ENCODE measurements at places on chromosomes 5 and 9.

DNA sequence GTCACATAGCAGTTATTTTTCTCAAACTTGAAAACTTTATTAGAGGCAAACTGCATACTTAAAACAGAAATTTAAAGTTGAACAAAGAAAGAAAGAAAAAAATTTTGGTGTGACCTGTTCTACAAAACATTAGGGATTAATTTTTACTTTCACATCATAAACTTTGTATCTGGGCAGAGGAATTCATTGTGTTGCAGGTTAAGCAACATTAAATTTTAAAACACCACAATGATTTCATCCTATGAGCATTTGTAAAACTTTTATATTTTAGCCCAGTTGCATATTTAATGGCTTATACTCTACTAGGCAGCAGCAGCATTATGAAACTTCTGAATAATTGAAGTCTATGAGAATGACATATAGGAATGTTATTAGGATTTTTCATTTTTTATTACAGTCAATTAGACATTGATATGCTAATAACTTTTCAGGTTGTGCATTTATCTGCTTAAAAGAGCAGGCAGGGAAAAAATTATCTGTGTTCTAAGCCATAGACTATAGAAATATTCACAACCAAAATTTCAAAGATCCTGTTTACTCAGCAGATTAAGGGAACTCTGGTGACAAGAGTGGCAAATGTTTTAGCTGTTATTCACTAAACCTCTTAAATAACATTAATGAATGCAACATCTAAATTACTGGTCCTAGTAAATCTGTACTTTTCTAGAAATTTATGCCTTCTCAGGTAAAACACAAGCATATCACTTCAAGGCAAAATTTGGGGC, 1088.5 kb upstream of the CDH6 start:
- DNase-seq, result no peak

GRCh38 chr5:77743181-77743580, 33.0 kb downstream of the TBCA start:
- DNase-seq, result no peak

DNA sequence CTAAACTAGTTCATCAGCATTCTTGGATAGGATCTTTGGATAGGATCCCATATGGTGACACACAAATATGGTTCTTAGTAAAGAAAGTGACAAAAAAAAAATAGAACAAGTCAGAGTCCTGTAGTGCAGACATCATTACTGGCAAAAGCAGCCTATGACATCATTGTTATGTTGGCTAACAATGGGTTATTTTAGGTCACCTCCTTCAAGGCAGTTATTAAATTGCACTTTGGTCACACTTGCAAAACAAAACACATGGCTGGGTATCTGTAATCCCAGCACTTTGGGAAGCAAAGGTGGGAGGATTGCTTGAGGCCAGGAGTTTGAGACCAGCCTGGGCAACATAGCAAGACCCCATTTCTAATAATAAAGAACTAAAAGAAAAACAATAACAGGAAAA, 185.9 kb downstream of the KIAA0825 start:
- DNase-seq, result no peak

- DNase-seq, result no peak
Observed at GRCh38 chr5:106380736-106381135, 1290.0 kb downstream of the EFNA5 start.

DNA sequence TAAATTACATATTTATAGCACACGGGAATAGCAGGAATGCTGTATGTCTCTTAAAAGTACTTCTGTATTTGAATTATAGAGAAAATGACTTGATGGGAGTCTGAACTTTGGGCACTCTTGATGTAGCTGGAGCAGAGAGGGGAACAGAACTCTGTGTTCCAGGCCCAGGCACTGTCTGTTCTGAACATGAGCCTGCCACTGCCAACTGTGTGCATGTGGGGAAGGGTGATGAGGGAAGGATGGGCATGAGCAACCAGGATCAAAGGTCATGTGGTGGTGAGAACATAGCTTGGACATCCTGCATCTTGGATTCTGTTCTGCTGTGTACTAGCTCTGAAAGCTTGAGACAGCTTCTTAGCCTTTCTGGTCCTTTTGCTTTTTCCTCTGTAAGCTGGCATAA, 16.4 kb upstream of the ZBED3 start:
- DNase-seq, result no peak

GRCh38 chr5:120415985-120416384, 48.1 kb upstream of the PRR16 start:
- no peak for DNase-seq

DNA sequence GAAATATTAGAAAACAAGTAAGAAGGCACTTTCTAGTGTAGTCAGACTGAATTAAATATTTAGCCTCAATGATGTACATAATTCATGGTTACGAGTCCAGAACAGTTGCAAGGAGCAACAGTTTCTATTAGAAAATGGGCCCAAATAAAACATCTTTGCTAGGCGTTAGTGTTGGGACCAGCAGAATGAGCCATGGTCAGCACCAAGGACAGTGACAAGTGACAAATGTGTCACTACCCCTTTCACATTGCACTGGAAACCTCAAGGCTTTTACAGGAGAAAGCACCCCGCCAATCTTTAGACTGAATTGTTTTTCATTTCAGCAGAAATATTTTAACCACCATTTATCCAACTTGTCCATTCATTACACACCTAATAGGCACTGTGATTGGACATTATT, 301.3 kb upstream of the ADCY2 start:
- DNase-seq, result no peak

- no peak for DNase-seq
Observed at GRCh38 chr9:34566322-34566721, 23.2 kb downstream of the CNTFR start.

- DNase-seq, result no peak
Observed at GRCh38 chr5:177429248-177430040, 3.0 kb downstream of the GRK6 start.

GRCh38 chr5:147617191-147617606, 107.3 kb upstream of the DPYSL3 start:
- DNase-seq, result no peak

DNA sequence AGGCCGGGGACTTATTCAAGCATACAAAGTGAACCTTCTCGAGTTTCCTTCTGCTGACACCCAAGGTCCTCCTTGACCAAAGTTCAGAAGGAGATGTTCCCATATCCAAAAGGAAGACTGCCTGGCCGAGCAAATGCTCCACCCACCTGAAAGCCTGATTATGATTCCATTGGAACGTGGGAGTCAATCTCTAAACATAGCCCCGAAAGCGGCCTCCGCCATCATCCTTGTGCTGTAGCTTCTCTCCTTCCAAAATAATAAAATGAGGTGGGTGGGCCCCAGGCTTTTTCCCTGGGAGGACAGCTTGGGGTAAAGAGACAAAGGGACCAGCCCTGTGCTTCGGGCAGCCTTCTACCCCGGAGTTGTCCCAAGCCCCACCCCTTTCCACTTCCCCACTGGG, 355.6 kb upstream of the SLC30A5 start:
- DNase-seq, result no peak

DNA sequence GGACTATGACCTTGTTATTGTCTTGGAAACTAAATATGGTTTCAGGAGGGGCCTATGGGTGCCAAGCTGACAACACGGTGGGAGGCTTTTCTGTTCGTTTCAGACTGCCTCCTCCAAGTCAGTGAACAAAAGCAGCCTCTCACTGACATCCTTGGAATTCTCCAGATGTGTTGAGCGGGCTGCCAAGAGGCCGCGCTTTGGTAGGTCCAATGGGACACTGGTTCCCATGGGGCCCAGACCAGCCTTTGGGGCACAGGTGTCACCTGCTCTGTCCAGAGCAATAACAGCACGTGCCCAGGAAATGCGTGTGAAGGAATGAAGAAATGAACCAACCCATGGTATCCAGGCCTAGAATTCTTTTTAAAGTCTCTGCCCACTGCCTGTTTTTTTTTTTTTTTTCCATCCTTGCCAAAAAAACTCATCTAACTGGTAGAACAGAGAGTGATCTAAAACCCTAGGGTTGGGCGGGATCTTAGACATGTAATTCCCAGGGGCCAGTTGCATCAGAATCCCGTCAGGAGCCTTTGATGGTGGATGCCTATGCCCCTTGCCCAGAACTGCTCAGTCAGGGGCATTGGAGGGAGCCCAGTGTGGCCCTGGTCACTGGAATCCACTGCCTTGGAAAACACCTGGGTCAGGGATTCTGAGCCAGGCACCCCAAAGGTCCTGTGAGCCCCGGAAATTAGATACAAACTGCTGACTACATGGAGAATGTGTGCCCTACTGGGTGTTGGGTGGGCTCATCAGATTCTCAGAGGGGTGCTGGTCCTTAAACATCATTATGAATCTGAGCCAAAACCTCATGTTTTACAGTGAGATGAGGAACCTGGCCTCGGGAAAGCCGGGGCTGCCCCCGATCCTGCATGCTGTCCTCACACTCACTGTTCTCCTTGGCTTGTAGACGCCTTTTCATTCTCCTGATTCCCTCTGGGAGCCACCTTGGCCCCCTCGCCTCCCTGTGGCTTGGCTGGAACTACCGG, 60.1 kb downstream of the GTF3C4 start:
- no peak for DNase-seq

DNA sequence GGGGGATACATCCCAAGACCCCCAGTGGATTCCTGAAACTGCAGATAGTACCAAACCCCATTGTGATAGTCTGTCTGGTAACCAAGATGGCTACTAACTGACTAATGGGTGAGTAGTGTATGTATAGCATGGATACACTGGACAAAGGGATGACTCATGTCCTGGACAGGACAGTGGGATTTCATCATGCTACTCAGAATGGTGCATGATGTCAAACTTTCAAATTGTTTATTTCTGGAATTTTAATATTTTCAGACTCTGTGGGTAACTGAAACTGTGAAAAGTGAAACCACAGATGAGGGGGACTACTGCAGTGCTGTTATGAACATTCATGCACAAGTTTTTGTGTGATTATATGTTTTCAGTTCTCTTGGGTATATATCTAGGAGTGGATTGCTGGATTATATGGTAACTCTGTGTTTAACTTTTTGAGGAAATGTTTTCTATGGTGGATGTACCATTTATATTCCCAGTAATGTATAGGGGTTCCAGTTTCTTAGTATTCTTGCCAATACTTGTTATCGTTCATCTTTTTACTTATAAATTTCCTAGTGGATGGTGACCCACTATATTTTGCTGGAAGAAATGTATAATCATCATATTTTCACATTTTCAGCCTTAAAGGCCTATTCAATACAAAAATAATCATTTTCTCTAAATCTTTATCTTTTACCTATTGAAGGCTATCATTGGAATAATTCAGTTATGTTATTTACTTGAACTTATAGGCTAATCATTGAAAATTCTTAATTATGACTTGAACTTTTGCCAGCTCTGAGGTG, 140.9 kb downstream of the NR3C1 start:
- no peak for DNase-seq

- DNase-seq, result no peak
Observed at GRCh38 chr5:120017513-120017912, 388.2 kb downstream of the FAM170A start.

DNA sequence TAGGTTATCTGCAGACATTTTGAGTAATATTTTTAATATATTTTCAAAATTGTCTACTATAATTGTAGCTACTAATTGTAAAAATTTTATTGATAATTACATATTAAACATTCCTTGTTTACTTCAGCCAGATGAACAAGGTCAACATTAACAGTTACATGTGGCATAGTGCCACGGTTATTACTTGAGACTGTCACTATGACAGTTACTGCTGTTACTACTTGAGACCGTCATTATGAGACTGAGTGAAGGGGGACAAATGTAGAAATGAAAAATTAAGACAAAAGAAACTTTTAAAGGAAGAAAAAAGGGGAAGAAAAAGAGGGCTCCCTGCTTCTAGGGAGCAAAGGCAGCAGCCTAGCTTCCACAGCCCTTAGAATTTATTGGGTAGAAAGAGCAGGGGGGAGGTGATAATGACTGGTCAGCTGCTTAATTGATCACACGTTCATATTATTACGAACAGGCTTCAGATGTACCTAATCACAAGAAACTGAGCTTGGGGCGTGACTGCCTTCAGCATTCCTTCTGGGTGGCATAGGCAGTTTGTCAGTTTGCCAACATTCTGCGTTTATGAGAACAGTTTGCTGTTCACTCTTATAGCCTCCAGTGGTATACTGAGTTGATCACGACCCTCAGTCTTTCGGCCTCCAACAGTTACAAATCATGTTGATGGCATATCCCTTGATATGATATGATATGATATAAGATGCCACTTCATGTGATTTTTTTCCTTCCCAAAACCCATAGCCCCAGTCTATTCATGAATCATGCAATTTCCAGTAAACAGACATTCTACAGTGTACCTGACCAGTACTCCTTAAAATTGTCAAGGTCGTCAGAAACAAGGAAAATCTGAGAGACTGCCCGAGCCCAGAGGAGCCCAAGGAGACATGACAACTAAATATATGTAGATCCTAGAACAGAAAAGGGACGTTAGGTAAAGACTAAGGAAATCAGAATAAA, 13.1 kb downstream of the MARCHF6 start:
- no peak for DNase-seq

DNA sequence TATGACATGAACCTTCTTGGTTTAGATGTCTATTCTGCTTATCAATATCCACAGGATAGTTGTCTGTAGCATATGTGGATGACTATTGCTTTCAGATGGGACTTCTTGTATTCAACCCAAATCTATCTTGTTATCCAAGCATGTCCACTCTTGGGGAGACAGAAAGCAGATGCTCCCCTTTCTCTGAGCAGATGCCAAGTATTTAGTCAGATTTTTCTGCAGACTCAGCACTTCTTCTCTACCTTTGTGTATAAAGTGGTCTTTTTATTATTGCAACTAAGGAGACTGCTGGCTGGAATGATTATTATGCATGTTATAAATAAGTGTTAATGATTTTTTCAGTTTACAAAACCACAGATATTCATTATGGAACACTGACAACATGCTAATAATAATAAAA, 45.1 kb upstream of the ASTN2 start:
- no peak for DNase-seq

DNA sequence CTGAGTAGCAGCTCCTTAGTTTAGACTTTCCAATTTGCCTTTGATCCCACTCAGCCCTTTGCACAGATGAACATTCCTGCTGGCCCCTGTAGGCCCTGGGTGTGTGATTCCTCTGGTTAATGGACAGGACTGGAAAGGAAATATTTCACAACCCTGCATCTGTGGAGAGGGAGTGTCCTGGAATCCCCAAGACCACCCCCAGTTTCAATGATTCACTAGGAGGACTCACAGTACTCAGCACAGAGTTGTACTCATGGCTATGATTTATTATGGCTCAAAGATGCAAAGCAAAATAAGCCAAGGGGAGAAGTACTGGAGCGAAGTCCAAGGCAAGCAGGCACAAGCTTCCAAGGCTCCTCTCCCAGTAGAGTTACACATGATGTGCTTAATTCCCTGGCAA, 42.4 kb upstream of the TJP2 start:
- DNase-seq, result no peak
